DND-41 (cell line): ENCODE measurements at places on chromosomes 16 and 17.

DNA sequence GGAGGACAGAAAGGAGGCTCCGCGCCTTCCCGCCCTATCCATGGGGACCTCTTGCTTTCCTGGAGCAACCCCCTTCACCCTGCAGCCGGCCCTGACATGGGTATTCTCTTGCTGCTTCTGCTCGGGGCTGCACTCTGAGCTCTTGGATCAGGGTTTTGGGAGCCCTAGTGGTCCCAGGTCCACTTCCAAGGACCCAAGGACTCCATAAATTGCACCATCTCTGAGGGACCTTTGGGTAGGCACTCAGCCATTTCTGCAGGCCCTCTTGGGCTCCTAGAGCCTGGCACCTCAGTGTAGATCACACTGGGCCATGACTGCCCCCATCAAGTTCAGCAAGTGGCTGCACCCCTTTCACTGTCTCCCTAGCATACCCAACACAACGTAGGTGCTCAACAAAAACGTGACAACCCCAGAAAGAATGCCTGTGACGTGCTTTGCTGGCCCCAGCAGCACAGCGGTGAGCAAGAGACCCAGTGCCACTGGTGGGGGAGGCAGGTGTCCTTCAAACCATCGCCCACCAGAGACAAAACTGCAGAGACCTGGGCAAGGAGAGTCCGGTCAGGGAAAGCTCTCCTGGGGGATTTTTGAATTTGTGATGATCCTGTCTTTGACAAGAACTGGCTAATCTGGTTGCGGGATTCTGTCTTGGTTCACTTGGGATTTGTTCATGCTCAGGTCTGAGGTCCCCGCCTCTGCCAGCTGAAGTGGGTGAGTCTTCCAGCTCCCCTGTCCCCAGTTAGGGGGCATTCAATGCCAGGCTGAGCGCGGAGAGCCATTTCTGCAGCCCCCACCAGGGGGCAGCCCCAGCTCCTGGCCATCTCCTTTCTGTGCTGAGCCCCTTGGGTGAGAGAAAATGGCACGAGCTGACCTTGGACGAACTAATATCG lies 2.5 kb upstream of the RAB11FIP4 start:
- DNase-seq = peak; percentile 36

DNA sequence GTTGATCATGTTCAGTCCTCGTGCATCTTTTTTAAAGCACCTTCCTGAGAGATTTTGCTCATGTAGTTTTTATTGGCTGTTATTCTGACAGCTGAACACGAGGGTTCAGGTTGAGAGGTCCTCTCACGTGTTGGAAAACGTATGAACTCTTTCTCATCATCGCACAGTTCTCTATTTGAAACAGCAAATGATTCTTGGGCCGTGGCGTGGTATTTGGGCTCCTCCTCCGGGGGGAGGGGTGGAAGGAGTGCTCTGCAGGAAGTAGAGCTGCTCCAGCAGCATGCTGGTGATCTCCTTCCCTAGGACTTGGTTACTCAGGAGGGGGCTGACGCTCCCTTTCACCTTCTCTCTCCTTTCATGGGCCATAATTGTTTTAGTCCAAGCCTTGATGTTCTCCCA lies 70.4 kb downstream of the KSR1 start:
- peak; percentile 19 for DNase-seq

DNA sequence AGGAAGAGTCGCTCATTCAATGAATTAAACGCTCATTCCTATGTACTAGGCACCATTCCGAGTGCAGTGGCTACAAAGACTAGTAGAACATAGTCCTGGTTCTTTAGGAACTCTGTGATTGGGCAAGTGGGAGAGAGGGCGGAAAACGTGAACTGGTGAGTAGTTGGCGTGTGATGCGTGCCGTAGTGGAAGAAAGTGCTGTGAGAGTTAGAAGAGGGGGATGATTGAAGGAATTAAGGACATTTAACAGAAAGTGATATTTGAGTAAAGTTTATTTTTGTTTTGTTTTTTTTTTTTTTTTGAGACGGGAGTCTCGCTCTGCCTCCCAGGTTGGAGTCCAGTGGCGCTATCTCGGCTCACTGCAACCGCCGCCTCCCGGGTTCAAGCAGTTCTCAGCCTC lies 7.9 kb upstream of the SLFN14 start:
- DNase-seq = peak; percentile 36

DNA sequence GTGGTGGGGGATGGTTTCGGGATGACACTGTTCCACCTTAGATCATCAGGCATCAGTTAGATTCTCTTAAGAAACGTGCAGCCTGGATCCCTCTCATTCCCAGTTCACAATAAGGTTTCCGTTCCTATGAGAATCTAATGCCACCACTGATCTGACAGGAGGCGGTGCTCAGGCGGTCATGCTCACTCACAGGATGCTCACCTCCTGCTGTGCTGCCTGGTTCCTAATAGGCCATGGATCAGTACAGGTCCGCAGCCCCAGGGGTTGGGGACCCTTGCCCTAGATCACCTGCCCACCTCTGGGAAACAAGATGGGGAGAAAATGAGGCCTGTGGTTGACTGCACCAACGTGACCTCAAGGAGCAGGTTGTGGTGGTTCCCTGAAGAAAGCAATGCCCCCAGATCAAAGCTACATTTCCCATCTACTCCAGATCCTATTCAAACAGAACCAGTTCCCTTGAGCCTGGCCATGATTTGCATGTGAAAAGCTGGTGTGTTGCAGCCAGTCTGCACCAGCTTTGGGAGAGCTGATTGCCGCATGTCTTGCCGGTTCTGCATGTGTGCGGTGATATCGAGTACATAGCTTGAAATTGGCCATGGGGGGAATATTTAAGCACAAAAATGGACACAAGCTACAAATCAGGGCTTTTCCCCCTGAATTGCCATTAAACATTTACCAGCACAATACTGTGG lies 183.2 kb upstream of the HSBP1 start:
- DNase-seq = no peak

DNA sequence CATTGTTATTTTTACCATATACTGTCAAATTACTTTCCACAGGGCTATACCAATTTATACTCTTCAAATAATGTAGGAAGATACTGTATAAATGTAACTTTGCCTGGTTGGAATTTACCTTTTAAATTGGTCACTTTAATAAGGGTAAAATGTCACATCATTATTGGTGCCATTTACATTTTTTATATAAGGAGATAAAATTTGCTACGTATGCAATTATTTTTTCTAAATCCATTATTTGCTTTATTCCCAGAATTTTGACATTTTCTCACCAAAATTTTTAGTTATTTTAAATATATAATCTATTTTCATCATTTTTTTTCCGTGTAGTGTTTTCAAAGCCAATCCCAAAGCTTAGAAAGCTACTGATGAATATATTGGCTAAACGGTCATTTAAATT lies 664.7 kb downstream of the KCNJ2 start:
- no peak for DNase-seq

DNA sequence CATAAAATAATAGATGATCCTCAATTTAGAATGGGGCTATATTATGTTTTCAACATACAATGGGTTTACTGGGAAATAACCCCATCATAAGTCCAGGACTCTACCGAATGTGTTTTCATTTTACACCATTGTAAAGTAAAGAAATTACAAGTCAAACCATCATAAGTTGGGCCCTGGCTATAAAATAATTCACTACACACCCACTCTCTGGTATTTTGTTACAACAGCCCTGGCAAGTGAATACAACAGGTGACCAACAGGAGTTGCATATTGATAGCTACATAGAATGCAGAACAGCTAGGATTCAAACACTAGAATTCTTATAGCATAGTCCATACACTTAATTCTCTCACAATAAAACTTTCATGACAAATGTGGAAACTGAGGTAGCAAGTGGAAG lies 673.0 kb upstream of the CA10 start:
- no peak for DNase-seq

DNA sequence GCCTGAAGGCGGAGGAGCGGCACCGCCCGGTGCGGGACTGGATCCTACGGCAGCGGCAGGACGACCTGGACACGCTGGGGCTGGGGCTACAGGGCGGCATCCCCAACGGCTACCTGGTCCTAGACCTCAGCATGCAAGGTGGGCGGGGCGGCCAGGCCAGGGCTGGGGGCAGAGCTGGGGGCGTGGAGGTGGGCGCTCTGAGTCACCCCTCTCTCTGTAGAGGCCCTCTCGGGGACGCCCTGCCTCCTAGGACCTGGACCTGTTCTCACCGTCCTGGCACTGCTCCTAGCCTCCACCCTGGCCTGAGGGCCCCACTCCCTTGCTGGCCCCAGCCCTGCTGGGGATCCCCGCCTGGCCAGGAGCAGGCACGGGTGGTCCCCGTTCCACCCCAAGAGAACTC lies 7.9 kb downstream of the MSLN start:
- DNase-seq = no peak

GRCh38 chr16:81107511-81107910 lies 11.3 kb upstream of the GCSH start:
- DNase-seq = no peak

DNA sequence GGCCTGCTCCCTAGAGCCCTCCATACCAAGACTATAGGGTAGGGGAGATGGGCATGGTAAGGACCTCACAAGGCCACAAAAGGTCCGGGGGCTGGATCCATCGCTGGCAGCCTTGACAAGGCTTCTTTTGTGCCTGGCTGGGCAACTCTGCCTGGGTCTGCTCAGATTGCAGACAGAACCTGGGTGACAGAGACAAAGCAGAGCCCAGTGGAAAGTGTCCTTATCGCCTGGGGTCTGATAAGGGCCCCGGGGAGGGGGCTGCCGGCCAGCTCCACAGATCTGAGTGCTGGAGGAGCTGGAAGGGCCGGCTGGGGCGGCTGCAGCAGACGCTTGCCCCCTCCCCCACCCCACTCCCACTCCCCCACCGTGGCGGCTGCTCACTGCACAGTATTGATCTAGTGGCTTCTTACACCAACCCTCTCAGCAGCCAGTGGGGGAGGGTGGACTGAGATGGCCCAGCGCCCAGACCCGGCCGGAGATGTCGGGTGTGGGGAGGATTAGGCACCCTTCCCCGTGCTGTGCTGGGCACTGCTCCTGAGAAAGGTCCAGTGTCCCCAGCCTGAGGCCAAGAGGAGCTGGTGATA lies 7.2 kb downstream of the MMP15 start:
- DNase-seq = no peak
